Amygdala (tissue), 56 donors: ENCODE measurements at places on chromosomes 5 and 9.

GRCh38 chr5:133890314-133890713 lies 78.1 kb downstream of the C5orf15 start:
- no peak for DNase-seq

DNA sequence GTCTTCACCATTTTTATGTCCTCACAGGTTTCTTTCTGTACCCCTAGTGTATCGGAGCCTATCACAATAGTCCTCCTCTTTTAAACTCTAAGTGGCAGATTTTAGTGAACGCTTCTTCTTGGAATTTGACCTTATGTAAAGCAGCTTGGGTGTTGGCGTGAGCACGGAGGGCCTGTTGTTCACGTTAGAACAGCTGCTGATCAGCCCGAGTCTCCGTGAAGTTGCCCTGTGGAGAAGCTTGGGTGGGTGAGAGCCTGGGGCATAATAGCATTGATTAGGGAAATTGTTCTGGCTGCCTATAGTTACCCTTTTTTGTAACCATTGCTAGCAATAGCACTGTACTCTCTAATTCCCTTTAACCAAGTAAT lies 167.0 kb upstream of the OTULINL start:
- no peak for DNase-seq

DNA sequence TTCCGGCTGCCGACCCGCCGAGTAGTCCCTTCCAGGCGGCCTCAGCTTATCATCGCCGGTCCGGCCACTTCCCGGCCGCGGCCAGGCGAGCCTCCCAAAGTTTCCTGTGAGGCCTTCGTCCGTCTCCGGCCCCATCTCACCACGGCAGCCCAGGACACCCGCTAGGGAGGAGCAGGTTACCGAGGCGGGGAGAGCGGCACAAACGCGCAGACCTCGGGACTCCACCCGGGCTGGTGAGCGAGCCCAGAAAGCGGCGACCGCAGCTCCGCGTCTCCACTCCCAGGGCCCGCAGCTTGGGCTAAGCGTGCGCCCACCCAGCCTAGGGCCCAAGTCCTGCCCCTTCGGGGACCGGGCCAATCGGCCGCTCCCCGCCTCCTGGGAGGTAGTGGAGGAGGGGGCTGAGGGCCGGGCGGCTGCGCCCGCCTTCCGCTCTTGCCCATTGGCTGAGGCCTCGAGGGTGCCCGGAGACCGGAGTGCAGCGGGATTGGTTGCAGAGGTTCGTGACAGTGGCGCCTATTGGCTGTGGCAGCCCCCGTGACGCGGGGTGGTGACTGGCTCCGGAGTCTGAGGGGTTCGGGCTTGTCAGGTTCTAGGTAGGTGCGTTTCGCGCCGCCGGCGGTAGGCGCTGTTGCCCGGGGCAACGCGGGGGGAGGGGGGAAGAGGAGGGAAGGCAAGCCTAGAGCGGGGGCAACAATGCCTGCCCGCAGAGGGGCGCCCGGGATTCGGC lies 867 bp downstream of the FER start:
- peak; percentile 98 for DNase-seq

DNA sequence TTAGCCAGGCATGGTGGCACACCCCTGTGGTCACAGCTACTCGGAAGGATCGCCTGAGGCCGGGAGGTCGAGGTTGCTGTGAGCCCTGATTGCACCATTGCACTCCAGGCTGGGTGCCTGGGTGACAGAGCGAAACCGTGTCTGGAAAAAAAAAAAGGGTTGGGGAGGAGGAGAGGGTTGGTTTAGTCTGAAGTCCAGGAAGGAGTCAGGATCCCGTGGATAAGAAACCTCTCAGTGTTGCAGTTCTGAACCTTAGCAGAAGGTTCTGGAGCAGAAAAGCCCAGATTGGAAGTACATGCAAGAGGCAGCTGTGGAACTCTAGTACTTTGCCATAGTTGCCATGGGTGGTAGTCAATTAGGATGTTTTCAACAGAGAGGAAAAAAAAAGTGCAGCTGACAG lies 125.2 kb upstream of the CPEB4 start:
- DNase-seq: no peak

DNA sequence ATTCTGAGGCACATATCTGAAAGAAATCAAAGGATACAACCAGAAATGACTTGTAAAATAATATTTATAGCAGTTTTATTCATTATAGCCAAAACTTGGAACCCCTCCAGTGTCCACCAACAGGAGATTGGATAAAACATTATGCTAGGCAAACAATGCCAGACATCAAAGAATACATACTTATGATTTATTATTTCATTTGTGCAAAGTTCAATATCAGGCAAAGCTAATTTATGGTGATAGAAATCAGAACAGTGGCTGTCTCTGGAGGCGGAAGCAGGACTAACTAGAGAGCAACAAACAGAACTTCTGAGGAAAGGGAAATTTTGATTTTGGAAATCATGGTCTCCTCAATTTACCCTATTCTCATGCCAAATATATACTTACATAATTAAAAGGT lies 193.1 kb downstream of the ICE1 start:
- no peak for DNase-seq

- DNase-seq: no peak
These were observed 227.3 kb upstream of the NMUR2 start for GRCh38 chr5:152632360-152632759.

GRCh38 chr9:123395276-123395688 lies 39.3 kb downstream of the CRB2 start:
- no peak for DNase-seq

DNA sequence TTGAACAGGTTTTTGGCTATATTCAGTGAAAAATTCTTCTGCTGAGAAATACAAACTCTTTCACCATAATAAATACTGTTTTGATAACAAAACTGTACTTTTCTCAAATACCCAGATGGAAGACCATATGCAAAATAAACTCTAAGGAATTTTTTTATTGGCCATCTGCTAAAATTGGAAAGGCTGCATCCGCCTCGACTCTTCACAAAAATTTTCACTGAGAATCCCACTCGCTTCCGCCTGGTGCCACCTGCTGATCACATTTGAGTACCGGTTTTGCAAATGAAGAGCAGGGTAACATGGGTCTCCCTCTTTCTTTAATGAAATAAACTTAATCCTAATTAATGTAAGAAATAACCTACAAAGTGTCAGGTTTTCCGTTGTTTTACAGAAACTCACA lies 76.4 kb downstream of the TTLL11 start:
- DNase-seq: no peak

- DNase-seq: no peak
These were observed 7.3 kb upstream of the ALDH1B1 start for GRCh38 chr9:38384990-38385848.
